ENCODE measurements at places on chromosomes 4 and X.

DNA sequence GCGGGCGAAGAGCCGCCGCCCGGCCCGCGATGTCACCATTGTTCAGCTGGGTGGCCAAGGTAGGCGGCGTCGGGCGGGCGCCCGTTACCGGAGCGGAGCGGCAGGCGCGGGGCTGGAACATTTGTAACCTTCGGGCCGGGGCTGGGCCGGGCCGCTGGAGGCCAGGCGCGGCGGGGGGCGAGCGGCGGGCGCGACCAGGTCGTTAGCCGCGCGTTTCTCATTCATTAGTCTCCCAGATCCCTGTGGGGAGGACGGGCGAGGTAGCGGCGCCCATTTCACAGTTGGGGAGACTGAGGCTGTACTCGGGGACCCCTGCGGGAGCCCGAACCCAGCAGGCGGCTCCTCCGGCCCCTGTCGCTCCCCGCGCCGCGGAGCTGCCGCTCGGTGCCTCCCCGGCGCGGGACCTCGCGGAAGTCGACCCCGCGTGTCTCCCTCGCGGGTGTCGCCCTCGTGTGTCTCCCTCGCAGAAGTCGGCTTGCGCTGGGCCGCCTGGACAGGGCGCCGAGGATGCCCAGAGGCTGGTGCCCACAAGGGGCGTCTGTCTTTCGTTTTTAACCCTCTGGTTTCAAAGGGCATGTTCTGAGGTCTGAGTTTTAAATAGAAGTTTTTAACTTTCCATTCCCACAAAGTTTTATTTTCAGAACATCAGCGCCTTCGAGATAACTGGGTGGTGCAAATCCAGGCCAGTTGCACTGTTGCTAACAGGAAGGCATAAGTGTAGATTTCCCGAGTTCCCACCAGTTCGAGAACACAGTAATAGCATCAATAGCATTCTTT is 17.5 kb downstream of the PTTG2 start:
- DNase-seq = peak; percentile 71

DNA sequence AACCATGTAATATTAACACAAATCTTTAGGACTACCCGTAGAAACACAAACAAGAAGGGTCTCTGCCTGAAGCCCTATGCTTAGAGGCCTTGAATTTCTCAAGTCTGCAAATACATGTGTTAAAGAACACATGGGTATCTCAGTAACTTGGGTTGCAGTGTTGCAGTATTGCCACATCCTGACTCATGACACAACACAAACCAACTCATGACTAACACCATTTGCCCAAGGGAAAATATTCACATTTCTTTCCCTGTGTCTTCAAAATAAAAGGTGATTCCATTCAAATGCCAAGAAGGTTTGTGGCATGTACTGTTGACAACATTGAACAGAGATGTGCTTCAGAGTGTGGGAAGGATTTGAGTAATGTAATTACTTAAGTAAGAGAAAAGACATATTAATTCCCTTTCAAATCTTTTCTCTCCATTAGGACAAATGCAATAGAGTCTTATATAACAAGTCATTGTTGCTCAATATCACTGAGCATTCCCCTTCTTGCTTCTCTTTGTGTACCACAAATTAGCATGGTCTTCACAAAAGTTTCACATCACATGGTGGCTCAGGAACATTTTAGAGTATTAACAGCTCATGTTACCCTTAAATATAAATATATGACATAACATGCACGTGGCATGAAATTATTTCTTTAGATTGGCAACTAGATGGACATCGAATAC is 487.1 kb downstream of the STPG2 start:
- no peak for DNase-seq

DNA sequence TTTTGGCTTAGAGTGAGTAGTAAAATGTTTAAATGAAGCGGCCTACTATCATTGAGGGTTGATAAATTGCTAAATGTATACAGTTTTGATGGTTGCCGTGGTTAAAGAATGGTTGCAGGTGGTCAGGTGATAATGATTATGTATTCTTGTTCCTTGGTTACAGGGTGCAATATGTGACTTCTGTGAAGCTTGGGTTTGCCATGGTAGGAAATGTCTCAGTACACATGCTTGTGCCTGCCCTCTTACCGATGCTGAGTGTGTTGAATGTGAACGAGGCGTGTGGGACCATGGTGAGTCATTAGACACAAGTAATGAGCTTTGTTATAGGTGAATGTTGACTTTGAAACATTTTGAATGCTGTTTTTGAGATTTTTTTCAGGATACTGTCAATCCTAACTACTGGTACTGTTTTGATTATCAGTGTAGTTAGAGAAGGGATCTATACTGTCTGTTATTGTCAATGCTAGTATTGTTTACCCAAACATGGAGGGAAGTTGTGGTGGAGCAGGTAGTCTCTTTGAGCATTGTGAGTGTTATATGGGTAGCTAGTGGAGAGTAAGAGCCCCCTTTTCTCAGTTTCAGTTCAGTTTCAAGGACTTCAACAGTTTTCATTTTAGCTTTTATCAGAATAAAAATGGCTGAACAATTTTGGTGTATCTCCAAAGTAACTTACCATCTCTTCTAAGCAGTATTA is 8.9 kb downstream of the ZNF330 start:
- DNase-seq = no peak

DNA sequence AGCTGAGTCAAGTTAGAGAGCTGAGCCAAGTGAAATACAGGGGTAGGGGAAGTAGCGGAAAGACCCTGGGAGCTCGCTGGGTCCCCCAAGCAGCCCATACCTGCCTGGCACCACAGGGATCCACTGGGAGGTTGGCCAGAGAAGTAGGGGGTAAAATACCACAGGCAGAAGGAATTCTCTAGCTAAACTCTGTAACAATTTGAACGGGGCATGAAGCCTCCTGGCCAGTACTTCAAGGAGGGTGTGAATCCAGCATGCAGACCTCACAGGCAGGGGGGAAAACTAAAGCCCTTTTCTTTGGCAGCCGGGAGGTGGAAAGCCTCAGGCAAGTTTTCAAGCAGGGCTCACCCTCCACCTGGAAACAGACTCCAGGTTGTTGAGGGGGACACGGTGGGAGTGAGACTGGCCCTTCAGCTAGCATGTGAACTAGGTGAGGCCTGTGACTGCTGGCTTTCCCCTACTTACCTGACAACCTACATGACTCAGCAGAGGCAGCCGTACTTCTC is 3.7 kb upstream of the UGT2A1 start:
- DNase-seq = no peak

DNA sequence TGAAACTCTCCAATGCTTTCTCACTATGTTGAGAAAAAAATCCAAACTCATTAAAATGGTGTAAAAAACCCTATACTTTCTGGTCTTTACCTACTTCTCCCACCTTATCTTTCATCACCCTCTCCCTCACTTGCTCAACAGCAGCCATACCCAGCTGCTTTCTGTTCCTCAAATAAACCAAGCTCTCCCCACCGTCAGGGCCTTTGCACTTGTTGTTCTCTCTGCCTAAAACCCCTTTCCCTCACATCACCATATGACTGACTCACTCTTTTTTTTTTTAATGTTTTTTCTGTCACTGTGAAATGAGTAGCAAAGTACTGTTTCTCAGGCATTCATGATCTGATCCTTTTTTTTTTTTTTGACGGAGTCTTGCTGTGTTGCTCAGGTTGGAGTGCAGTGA is 122.3 kb upstream of the TMEM164 start:
- DNase-seq = no peak

DNA sequence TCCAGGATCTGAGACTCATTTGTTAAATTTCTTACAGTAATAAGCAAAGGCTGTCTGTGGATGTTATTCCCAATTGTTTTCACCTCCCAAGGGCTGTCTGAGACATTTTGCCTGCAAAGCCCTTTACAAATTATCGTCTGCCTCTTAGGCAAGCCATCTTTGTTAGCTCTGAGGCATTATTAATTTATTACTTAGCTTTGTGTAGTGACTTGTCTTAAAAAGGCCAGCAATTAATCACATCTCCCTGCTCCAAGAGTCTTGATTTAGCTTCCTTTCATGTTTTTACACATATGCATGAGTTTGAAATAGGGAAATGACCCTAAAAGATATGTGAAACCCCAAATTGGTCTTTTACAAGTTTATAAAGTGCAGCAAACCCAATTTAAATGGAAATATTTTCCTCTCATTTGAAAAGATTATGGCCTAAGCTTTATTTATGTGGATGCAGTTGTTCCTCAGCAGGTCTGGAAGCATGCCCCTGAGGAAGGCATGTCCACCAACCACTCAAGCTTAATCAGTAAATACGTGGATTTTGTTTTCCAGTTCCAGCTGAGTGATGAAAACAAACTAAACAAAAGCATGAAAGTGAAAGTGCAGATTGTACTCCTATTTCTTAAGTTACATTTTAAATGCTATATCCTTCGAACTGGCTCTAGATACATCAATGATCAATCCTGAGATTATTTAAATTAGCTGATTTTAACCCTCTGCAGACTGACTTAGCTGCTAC is 173.6 kb upstream of the LNX1 start:
- DNase-seq = no peak

DNA sequence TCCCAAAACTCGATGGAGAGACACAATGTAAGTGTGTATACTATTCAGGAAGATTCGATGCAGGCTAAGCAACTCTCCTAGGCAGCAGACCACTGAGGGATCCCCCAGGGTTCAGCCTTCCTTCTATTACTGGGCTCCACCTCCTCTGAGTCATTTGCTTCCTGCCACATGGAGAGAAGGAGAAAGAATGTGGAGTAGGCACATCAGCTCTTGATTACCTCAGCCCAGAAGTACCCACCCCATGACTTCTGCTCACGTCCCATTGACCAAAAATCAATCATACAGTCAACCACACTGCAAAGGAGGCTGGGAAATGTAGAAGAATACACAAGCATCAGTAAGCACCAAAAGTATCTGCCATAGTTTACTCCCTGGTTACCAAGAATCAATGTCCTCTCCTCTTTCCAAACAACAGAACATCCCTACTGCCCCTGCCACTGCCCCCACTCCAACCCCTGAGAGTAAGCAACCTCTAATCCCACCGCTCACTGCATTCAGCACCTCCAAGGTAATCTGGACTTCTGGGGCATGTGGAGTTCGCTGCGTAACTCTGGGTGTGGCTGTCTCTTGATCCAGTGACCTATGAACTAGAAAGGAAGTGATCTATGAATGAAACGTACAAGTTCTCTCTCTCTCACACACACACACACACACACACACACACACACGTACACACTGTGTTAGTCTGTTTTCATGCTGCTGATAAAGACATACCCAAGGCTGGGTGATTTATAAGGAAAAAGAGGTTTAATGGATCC is 91.2 kb upstream of the C1QTNF7 start:
- DNase-seq = no peak

DNA sequence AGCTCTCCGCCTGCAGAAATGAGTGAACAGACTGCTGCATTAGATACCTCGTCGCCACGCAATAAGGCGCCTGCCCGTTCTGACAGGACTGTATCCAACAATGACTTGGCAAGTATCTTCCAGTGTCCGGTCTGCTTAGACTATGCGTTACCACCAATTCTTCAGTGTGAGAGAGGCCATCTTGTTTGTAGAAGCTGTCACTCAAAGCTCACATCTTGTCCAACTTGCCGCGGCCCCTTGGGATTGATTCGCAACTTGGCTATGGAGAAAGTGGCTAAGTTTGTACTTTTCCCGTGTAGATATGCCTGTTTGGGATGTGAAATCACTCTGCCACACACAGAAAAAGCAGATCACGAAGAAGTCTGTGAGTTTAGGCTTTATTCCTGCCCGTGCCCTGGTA is 172.0 kb upstream of the MAGEB16 start:
- DNase-seq = no peak

DNA sequence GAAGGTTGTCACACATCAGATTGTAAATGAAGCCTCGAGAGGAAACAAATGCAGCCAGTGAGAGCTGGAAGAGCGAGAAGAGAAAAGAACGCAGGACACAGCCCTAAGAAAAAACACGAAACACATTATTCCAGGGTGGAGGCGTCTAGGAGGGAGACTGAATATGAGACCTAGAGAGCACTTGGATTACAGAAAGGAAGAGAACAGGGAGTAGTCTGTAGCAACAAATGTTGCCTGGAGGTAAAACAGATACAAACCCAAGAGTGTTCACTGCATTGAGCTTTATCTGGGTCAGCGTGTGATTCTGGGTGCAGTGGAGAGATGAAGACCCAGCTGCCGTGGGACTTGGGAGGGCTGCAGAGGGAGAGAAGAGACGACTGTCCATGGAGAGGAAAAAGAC is 50.1 kb upstream of the SETD7 start:
- no peak for DNase-seq

DNA sequence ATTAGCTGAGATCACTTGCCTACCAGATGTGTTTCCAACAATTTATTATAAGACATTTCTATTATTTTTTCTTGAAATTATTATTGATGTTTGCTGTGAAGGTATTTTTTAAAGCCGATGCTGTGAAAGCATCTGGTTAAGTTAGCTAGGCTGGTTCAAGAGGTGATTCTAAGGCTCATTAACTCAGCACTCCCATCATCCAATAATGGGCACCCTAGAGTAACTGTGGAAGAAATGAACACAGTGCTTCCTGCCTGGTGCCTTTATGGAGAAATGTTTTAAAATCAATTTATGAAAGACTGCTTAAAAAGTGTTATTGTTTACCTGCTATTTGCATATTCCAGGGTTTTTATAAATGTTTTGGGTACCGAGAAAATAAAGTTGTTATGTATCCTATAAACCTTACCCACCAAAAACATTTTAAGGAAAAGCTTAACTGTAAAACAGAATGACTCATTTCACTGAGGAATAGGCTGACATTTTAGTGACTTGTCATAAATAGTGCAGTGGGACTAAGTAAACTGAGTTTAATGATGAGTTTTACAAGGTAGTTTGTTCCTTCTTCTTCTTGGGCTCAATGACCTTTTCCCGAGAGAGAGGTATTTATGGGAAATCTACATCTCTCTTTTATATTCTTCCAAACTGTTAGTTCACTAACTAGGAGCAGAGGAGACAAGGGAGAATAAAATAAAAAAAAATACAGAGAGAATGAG is 310.0 kb upstream of the AADAT start:
- DNase-seq = no peak

DNA sequence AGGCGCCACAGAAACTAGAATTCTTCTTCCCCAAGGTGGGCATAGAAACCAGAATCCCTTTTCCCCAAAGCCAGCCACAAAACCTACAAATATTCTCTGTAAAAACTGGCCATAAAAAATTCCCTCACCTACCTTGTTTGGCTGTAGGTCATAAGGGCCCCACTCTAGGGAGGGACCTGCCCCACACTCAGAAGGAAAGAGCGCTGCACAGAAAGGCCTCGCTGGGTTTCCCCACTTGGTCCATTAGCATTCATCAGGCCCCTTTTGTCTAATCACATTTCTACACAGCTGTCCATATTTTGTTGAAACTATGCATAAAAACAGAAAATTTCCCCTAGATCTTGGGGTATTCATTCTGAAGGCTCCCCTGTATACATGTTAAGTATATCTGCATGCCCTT is 54.1 kb downstream of the PHKA2 start:
- no peak for DNase-seq
